Smooth muscle cell of the umbilical artery (primary cell): ENCODE measurements at places on chromosomes 2 and 18. TPM values are rescaled to one million over a fixed set of nuclear protein-coding genes. Genes with fewer than 3 reads are reported as not detected.

IL36G gene
- not detected in 2 replicates for total RNA-seq

STK36 gene
- total RNA-seq, result 37.0 and 40.1 TPM in 2 replicates

GCG gene
- not detected in 2 replicates for total RNA-seq

VRK2 gene
- 19.6 and 23.9 TPM in 2 replicates for total RNA-seq

EDAR gene
- not detected in 2 replicates for total RNA-seq

HOXD1 gene
- total RNA-seq, result not detected in 2 replicates

L3MBTL4 gene
- not detected in 2 replicates for total RNA-seq

AFTPH gene
- 34.4 and 35.6 TPM in 2 replicates for total RNA-seq

FKBP1B gene
- 4.7 and 6.2 TPM in 2 replicates for total RNA-seq

TDRD15 gene
- not detected in 2 replicates for total RNA-seq

SLC19A3 gene
- total RNA-seq, result 0.18 and 2.4 TPM in 2 replicates

GYPC gene
- 37.4 and 38.0 TPM in 2 replicates for total RNA-seq

MEIS1 gene
- total RNA-seq, result 45.0 and 146 TPM in 2 replicates

MATN3 gene
- 3.0 and 3.7 TPM in 2 replicates for total RNA-seq

REL gene
- 3.9 and 6.6 TPM in 2 replicates for total RNA-seq

ARHGAP25 gene
- total RNA-seq, result 0.18 and 0.30 TPM in 2 replicates

OBSL1 gene
- 43.1 and 51.8 TPM in 2 replicates for total RNA-seq

CSRNP3 gene
- total RNA-seq, result 2.7 and 3.9 TPM in 2 replicates

TUBA3E gene
- total RNA-seq, result 0.09 TPM in 1 of 2 replicates, not detected in the other

DNER gene
- total RNA-seq, result 0.30 and 0.74 TPM in 2 replicates

FSHR gene
- total RNA-seq, result not detected in 2 replicates

GATA6 gene
- total RNA-seq, result 48.7 and 69.8 TPM in 2 replicates

TMEM163 gene
- total RNA-seq, result not detected in 2 replicates

OTX1 gene
- not detected in 2 replicates for total RNA-seq

FOXI3 gene
- total RNA-seq, result not detected in 2 replicates

RMND5A gene
- total RNA-seq, result 15.7 and 20.5 TPM in 2 replicates

PRKRA gene
- 44.8 and 57.2 TPM in 2 replicates for total RNA-seq

EVA1A gene
- 39.2 and 46.8 TPM in 2 replicates for total RNA-seq

CCDC178 gene
- total RNA-seq, result not detected in 2 replicates

SCG2 gene
- 1.2 and 12.5 TPM in 2 replicates for total RNA-seq

TMEM178A gene
- 0.30 and 0.92 TPM in 2 replicates for total RNA-seq

UGT1A5 gene
- total RNA-seq, result not detected in 2 replicates

KLHL14 gene
- total RNA-seq, result not detected in 2 replicates

CAPN13 gene
- not detected in 2 replicates for total RNA-seq

GORASP2 gene
- total RNA-seq, result 36.5 and 39.0 TPM in 2 replicates

ZNF385B gene
- not detected in 2 replicates for total RNA-seq

RBM43 gene
- total RNA-seq, result 3.1 and 4.8 TPM in 2 replicates

CPLX4 gene
- total RNA-seq, result not detected in 2 replicates

STAM2 gene
- 62.4 and 65.1 TPM in 2 replicates for total RNA-seq

UGGT1 gene
- 203 and 205 TPM in 2 replicates for total RNA-seq

HOXD10 gene
- total RNA-seq, result 18.4 and 19.4 TPM in 2 replicates

SERPINB10 gene
- total RNA-seq, result not detected in 2 replicates

TTR gene
- total RNA-seq, result not detected in 2 replicates
